HT-29 (cell line): ENCODE measurements at places on chromosomes 12 and 14. TPM values are rescaled to one million over a fixed set of nuclear protein-coding genes. Genes with fewer than 3 reads are reported as not detected.
A peak's percentile ranks its signal among the peaks of the same experiment; 100 is the strongest.

DNA sequence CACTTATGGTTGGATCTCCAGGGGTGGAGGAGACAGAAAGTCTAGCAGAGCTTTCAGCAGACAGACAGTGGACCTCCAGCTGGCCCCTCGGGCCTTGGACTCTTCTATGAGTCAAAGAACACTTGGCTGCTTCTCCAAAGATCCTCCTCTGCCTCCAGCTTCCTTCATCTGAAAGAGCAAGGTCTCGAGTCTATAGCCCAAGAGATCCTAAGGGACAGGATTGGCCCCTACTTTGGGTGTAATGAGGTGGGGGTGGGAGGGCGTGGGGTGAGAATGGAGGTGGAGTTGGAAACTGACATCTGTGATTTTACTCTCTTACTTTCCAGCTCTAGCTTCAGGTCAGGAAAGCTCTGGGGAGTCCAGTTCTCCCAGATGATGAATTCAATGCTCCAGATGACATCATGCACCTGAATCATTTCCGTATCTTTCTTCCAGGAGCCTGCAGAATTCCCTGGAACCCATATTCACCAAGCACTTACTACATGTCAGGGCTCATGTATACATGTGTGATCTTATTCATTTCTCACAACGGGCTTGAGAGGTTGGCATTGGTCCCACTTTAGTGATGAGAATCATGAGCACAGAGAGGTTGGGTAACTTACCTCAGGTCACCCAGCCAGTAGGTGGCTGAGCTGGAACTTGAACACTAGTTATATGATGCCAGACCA lies 10.2 kb upstream of the PGF start:
- no peak for DNase-seq

GRCh38 chr14:105528586-105529318 lies 2.4 kb downstream of the TMEM121 start:
- DNase-seq: no peak

DNA sequence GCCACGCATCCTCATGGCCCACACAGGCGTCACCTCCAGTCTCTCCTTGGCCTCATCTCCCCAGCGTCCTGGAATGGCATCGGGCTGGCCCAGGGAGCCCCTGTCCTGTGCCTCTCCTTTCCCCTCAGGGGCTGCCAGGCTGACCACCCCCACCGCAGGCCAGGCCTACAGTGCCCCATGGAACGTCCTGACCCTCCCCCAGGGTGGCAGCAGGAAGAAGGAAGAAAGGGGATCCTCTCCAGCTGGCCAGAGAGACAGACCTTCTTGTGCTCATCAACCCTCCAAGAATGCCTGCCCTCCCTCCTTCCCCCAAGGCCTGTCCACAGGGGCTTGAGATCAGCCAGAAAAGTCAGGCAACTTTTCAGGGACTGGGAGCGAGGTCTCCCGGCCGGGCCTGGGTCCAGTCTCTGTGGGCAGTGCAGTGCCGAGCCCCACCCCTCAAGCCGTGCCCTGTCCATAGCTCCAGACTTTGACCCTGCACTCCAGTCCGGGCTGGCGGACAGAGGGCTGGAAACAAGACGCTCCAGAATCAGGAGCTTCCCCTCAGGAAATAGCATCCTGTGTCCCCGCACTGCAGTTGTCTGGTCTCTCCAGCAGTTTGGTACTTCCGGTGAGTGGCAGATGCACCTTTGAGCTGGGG lies at the start of gene DAO:
TSS of gene DAO (plus strand) at position 478 of the 640 bp plus-strand sequence. CDS start 4,915 bp downstream, outside the sequence.
- no peak for DNase-seq

GRCh38 chr14:87877877-87878276 lies 115.1 kb downstream of the GALC start:
- no peak for DNase-seq

- DNase-seq: no peak
Measured at GRCh38 chr12:5960783-5961182, 15.7 kb upstream of the ANO2 start.

DNA sequence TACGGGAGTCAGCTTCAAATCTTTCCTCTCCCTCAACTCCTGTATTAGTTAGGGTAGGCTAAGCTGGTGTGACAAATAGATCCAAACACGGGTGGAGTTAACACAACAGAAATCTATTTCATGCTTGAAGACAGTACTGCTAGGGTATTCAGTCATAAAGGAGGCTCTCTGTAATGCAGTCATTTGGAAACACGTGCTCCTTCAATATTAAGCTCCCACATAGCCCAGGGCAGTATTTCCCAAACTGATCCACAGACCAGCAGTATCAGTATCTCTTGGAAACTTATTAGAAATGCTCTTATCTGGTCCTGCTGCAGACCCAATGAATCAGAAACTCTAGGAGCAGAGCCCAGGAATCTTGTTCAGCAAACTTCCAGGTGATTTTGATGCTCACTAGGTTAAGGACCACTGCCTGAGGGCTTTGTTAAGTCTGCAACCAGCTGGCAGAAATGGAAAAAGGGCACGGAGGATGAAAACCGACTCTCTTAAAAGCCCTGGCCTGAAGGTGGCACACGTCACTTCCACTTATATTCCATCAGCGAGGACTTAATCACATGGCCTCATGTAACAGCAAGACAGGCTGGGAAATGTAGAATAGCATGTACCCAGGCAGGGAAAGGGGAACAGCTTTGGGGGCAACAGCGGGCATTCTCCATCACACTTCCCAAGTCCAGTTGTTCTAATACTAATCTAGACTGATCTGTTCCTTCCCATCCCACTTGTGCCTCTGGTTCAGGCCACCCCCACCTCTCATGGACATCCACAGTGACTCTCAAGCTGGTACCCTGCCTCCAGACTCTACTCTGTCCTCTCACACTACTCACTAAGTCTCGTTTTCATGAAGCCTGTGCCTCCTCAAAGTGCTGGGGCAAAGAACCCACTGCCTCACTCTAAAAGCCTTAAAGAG lies 38.2 kb upstream of the RIC8B start:
- peak; percentile 52 for DNase-seq

- peak; percentile 33 for DNase-seq
Measured at GRCh38 chr12:112932485-112933128, 5.7 kb upstream of the OAS3 start.

DNA sequence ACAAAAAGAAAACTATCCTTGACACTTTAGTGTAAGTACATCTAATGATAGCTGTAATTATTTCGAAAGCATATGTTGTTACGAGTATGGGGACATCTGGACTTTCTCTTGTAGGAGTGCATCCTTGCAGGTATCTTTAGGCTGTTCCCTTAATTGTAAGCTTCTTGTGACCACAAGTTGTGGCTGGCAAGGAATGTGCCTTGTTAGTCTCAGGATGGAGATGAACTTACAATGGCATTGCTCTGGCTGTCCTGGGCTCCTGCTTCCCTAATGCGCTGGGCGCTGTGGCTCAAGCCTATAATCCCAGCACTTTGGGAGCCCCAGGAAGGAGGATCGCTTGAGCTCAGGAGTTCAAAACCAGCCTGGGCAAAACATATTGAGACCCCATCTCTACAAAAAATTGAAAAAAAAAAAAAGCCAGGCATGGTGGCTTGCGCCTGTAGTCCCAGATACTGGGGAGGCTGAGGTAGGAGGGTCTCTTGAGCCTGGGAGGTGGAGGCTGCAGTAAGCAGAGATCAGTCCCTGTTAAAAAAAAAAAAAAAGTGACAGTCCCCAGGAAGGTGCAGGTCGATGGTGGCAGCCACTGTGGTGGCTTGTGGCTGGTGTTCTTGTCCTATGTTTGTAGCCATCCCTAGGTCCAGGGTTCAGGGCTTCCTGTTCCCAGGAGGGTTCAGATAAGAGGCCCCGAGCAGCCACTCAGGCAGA lies 23.7 kb upstream of the PPP1R13B start:
- no peak for DNase-seq

DNA sequence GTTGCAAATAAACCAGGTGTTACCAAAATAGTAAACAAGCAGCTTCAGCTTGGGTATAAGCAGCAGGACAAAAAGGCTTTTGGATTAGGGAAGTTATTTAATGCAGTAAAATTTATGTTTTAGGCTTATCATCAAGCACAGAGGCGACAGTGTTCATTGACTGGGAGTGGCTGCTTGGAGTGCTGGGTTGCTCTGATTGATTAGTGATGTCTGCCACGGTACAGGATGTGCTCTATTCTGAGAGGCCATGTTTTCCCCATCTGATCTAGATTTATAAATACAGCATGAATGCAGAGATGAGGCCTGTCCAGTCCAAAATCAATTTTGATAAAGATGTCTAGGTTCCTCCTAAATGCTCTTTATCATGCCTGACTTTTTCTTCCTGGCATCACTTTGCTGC lies 83.5 kb downstream of the MAP1LC3B2 start:
- DNase-seq: no peak

DNA sequence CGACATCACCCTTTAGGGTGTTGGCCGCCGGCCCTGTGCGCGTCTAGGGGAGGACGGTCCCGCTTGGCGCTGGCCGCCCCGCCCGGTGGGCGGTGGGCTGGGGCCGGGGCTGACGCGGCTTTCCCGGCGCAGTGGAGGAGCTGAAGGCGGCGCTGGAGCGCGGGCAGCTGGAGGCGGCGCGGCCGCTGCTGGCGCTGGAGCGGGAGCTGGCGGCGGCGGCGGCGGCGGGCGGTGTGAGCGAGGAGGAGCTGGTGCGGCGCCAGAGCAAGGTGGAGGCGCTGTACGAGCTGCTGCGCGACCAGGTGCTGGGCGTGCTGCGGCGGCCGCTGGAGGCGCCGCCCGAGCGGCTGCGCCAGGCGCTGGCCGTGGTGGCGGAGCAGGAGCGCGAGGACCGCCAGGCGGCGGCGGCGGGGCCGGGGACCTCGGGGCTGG lies 3.6 kb downstream of the TNFAIP2 start:
- DNase-seq: peak; percentile 75

DNA sequence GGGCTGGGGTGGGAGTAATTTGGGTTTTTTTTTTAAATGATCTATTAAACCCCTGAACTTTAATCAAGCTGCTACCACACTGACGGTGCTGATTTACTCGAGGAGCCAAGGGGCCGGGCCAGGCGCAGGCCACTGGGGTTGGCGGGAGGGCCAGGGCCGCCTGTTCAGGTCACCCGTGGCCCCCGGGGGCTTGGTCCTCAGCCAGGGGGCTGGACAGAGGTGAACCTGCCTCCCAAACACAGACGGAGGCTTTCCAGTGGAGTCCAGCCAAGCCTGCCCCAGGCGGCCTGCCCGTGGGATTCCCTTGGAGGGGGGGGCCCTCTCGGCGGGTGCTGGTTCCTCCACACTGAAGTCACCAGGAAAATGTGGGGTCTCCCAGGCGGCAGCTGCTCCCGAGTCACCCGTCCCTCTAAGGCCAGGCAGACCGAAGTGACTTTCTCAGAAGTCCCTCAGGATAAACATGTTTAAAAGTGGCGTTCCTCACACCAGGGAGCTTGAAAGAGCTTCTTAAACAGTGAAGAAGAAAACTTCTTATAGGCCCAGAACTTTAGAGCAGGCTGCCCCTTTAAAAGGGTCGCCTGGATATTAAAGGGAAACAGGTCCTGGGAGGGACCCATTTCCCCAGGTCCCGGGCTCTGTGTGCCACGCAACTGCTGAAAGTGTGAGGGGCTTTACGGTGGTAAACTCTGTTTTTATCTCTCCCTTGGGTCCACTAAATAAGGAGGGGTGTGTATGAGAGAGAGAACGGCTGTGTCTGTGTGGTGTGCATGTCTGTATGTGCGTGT lies 167.2 kb upstream of the GSC start:
- DNase-seq: no peak

GRCh38 chr12:101694986-101695385 lies 2.5 kb upstream of the CHPT1 start:
- DNase-seq: no peak

GRCh38 chr14:78455896-78456435 lies 285.8 kb downstream of the NRXN3 start:
- no peak for DNase-seq

GRCh38 chr12:98918176-98918863 lies 273.2 kb downstream of the APAF1 start:
- DNase-seq: no peak

- no peak for DNase-seq
Measured at GRCh38 chr12:21527451-21528180, 1.5 kb downstream of the SPX start.

GRCh38 chr12:108868781-108869180 lies 11.1 kb upstream of the DAO start:
- DNase-seq: no peak

DNA sequence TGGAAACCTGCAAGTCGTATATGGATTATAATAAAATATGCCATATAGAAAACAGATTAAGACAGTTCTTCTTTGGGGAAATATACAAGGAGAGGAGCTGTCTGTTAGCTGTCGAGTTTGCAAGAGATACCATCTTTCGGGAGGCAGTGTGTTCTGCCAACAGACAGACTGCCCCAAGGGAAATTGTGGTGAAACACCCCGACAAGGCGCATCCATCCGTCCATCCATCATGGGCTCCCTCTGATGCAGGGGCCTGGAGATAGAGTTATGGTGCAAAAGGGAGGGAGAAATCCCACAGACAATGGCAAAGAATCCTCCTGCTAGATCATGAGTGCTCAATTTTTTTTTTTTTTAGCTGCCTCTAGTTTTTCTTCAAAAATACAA lies 156.3 kb downstream of the DPF3 start:
- no peak for DNase-seq

GRCh38 chr14:57052705-57053302 lies 215.9 kb downstream of the EXOC5 start:
- no peak for DNase-seq

GRCh38 chr12:40156021-40156764 lies 50.3 kb upstream of the SLC2A13 start:
- no peak for DNase-seq

DNA sequence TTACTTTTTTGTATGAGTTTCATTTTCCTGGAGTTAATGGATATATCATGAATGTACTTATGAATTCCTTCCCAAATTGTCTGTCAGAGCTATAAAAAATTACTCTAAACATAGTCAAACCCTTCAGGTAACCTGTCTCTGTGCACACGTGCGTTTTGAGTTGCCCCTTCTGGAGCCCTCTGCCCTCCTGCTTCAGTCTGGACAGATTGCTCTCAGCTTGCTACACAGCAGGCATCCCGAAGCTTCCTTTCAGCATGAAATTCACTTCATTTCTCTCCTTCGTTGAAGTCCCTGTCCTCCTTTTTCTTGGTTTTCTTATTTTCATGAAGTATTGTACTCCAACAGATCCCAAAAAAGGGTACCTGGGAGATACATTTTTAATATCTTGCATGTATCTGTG lies 47.3 kb downstream of the FNTB start:
- no peak for DNase-seq

DNA sequence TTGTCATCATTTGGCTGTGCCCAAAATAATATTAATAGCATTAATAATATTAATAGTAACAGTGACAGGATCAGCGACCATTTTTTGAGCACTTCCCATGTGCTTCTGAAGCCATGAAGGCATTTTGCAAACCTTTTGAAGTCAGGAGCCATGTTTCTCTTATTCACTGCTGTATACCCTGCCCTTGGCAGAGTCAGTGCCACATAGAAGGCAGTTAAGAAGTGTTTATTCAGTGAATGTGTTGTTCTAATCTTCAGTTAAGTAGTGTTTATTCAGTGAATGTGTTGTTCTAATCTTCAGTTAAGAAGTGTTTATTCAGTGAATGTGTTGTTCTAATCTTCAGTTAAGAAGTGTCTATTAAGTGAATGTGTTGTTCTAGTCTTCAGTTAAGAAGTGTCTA lies 319.7 kb upstream of the NAV3 start:
- DNase-seq: no peak

The FAM90A1 gene
- total RNA-seq: not detected in 2 replicates

The PAH gene
- total RNA-seq: 0.26 TPM in 1 of 2 replicates, not detected in the other

The ADAMTS20 gene
- total RNA-seq: not detected in 2 replicates

The ENDOU gene
- total RNA-seq: not detected in 2 replicates

The TEAD4 gene
- 51.0 and 54.4 TPM in 2 replicates for total RNA-seq

The ANKRD52 gene
- 8.1 and 13.4 TPM in 2 replicates for total RNA-seq

The ACTR6 gene
- total RNA-seq: 4.2 and 7.4 TPM in 2 replicates

The PPM1H gene
- total RNA-seq: 12.4 and 18.9 TPM in 2 replicates

The RNF212B gene
- total RNA-seq: not detected in 2 replicates

The NYNRIN gene
- 21.3 and 25.1 TPM in 2 replicates for total RNA-seq
